ENCODE measurements at places on chromosomes 6 and 20.

DNA sequence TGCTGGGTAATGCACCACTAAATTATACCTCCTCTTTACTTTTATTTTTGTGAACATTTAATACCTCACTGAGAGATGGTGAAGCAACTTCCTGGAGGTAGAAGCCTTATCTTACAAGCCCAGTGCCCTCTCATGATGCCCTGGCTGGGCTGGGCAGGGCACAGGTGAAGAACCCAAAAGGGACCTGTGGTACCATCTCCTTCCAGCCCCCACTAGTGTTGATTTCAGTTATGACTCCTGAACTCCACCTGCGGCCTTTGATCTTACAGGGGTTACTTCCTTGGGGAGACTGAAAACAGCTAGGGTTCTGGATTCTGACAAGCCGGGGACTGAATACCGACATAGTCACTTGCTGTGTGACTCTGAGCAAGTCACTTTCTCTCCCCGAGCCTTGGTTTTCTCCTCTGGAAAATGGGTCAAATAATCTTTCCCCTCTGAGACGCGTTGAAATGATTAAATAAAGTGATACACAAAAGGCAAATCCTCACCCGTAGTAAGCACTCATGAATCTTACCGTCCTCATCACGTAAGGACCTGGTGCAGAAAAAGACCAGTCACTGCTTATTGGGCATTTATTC is 1.2 kb downstream of the SLC13A3 start:
- DNase-seq, result no peak

DNA sequence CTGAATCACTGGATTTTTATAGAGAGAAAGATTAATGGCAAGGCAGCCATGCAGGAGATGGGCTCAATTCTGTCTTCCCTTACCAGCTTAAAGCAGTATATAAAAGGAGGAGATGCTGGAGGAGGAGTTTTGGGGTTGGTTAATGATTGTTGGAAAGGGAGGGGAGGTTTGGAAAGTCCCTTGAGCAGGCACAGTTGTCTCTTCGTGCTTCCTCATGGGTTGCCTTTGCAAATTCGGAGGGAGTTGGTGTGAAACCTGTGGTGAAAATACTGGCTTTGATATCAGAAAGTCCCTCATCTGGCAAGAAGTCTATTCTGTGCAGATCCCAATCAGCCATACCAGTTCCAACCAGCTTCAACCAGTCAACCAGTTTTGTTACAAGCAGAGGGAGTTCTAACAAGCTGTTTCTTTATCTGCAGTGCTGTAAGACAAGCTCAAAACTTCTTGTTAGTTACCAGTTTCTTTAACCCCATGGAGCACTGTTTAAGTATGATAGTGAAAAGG is 107.0 kb downstream of the HIVEP1 start:
- DNase-seq, result no peak

GRCh38 chr6:6217855-6218758 is 102.4 kb downstream of the F13A1 start:
- no peak for DNase-seq

- no peak for DNase-seq
Observed at GRCh38 chr6:38191418-38191817, 371.9 kb downstream of the ZFAND3 start.
